Choroid plexus epithelial cell (primary cell): ENCODE measurements at places on chromosomes 11 and 22.

DNA sequence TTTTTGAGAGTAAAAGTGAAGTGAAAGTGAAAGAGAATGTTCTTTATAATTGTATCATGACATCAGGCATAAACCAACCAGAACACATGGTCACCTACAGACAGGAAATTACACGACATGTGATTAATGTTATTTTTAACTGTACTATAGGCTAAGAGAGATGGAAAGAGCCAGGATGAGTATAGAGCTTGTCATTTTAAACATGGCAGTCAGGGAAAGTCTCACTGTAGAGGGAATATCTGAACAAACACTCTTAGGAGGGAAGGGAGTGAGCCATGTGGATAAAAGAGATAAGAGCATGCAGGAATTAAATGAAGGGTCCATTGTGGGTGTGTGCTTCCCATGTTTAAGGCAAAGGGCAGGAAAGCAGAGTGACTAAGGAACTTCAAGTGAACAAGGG is 599.1 kb upstream of the FAT3 start:
- no peak for DNase-seq

- DNase-seq = peak; percentile 49
Measured at GRCh38 chr11:78542007-78542406, 32.7 kb downstream of the NARS2 start.

GRCh38 chr11:72352859-72353551 is 81.3 kb downstream of the CLPB start:
- DNase-seq = peak; percentile 90

- no peak for DNase-seq
Measured at GRCh38 chr11:33552756-33553155, 147.9 kb downstream of the C11orf91 start.

- peak; percentile 16 for DNase-seq
Measured at GRCh38 chr11:89625171-89625570, 84.9 kb upstream of the TRIM77 start.

- no peak for DNase-seq
Measured at GRCh38 chr11:109423466-109424190, 1.6 kb downstream of the C11orf87 start.

DNA sequence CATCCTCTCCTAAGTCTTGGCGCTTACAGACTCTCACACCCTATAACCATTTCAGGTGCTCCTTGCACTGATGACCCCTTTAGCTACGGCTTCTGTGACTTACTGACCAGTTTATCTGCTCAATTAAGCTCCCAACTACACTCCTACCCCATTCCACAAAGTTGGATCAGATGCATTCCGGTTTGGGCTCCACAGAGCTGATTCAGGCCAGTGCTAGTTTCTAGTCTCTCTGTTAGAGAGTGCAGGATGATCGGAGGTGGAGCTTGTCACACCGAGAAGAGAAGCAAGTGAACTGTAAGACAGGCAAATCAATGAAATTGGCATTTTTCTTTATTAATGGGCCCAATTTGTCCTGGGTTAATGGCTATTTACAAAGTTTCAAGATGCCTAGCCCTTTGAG is 436.8 kb upstream of the CADM1 start:
- no peak for DNase-seq

- DNase-seq = no peak
Measured at GRCh38 chr11:7522546-7522945, 8.7 kb downstream of the PPFIBP2 start.

DNA sequence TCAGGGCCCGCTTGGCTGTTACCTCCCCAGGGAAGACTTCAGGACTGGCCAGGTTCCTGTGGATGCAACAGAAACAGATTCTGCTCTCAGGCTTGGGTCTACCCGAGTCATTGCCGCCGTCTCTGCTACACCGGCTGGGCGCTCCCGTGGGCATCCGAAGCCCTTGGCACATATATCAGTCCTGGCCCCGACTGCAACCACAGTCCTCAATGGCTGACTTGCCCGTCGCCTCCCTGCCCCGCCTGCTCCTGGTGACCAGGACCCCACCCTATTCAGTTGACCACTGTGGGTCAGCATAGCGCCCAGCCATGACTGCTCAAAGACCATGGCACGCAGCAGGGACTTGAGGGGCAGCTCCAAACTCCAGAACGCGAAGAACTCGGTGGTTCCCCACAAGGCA is 64.7 kb upstream of the SLC22A12 start:
- no peak for DNase-seq

- DNase-seq = no peak
Measured at GRCh38 chr22:49368976-49369725, 458.5 kb downstream of the BRD1 start.

- peak; percentile 79 for DNase-seq
Measured at GRCh38 chr11:122159173-122159721, 43.2 kb upstream of the BLID start.

DNA sequence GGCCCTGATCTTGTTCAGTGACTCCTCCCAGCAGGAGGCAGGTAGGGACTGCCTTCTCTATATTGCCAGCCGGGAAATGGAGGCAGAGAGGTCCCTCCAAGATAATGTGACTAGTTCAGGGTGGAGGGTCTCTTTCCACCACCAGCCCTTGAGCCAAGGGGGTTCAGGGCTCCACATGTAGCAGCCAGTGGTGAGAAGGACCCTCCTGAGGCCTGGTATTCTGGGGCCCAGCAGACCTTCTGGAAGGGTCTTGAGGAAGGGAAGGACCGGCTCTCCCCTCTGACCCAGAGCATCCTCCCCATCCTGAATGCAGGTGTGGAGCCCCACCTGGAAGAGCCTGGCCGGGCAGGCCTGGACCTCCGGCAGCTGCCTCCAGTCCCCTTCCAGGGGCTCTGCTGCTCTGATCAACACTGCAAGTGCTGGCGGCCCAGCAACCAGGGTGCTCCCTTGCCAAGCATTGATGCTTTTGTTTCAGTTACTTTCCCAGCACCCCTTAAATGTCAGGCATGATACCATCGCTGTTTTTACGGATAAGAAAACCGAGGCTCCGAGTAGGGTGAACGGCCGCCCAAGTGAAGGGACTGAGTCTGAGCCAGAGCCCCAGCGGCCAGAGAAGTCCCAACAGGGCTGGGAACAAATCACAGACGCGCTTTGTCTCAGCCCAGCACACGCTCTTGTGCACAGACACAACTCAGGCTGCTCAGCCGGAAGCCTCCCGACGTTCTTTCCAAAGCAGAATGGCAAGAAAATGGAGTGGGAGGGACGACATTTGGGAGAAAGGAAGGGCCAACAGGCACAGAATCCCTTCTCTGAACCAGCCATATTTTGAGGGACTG is 38.8 kb downstream of the DKK3 start:
- DNase-seq = no peak

- DNase-seq = no peak
Measured at GRCh38 chr22:39777716-39778454, 115.7 kb downstream of the ENTHD1 start.

DNA sequence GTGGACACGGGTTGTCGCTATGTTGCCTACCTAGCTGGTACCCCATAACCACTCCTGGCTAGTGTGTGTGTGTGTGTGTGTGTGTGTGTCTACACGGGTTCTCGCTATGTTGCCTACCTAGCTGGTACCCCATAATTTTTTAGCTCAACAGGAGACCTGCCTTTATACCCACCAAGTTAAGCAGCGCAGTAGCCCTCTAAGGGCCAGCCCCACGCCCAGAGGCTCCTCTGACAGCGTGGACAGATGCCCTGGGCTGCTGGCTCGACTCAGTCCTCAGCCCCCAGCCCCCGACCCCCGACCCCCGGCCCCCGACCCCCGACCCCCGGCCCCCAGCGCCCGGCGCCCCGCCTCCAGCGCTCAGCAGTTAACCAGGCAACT is 351 bp upstream of the AKIP1 start:
- no peak for DNase-seq

GRCh38 chr11:79055856-79056631 is 384.8 kb downstream of the TENM4 start:
- peak; percentile 52 for DNase-seq

- no peak for DNase-seq
Measured at GRCh38 chr22:41036924-41037323, 55.5 kb upstream of the EP300 start.

GRCh38 chr11:122375687-122376399 is 259.8 kb upstream of the BLID start:
- no peak for DNase-seq

GRCh38 chr11:16825968-16826367 is 87.5 kb downstream of the C11orf58 start:
- DNase-seq = no peak

DNA sequence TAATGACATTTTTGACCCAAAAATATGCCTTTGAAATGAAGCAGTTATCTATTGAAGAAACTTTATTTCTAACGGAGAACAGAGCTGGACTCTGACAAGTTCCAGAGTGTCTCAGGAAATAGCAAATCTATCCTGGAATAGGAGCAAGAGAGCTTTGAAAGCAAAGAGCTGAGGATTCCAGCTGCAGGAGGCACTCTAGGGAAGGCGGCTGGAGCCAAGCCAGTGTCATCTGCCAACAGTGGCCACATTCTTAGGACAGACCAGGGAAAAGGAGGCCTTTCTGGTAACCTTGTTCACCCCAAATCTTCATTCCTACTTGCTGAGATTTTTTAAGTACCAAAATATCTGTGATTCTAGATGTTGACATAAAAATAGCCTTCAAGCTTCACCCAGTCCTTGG is 493.5 kb upstream of the B3GAT1 start:
- DNase-seq = no peak
